NCI-H510A (cell line): ENCODE measurements at places on chromosomes 12 and 14.

GRCh38 chr14:35940291-35940690 is 114.2 kb downstream of the BRMS1L start:
- no peak for DNase-seq

DNA sequence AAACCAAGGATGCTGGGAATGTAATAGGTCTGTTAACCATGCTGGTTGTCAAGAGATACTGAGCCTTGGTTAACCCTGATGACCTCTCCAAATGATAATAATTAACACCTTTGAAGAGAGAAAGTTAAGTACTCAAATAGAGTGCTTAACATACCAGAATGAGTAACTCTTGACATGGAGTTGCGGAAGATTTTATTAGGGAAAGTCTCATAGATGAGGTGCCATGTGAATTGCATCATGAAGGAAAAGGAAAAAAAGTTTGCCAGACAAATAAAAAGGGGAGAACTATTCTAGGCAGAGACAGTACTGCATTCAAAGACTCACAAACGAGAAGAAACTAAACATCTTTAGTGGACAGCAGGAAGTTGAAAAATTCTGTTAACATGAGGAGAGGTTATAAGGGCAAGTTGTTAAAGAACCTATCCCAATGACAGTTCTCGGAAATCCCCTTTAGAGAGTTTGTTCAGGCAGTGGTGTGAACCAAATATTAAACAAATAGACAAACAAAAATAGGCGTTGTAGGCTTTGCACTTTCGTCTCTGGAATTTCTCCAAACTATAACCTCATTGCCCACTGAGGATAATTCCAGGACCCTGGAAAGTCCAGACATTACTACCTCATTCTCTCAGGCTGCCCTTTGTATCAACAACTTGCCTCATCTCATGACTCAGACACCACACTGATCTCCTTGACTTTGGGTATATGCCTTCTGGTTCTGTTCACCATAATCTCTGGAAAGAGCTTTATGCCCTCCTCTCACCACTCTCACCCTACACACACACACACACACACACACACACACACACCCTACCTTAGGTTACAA is 435.0 kb downstream of the GXYLT1 start:
- no peak for DNase-seq

GRCh38 chr12:124388679-124389137 is 93.8 kb downstream of the RFLNA start:
- peak; percentile 81 for DNase-seq

- DNase-seq, result no peak
Observed at GRCh38 chr14:46352844-46353243, 298.7 kb downstream of the RPL10L start.

GRCh38 chr12:127342861-127343260 is 924.1 kb upstream of the TMEM132C start:
- no peak for DNase-seq

- no peak for DNase-seq
Observed at GRCh38 chr12:121789800-121790728, 3.4 kb downstream of the RHOF start.

- DNase-seq, result no peak
Observed at GRCh38 chr12:115485503-115485902, 792.0 kb downstream of the MED13L start.

- DNase-seq, result no peak
Observed at GRCh38 chr12:107241411-107241810, 148.1 kb upstream of the CRY1 start.

DNA sequence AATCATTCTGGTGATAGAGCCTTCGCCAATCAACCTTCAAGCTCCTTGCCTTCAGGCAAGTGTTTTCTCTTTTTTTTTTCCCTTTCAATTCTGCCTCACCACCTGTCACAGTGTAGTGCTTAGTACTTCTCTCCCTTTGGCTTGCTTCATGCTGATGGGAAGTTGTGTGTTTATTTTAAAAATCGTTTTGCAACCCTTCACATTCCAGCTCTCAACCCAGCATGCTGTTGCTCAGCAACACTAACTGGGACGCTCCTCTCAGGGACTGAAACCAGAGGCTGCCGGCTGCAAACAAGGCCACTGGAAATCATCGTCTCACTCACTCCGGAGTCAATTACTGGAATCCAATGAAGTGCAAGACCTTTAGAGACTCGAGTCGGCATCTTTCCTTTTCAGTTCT is 342.7 kb downstream of the PRKD1 start:
- DNase-seq, result peak; percentile 77

GRCh38 chr14:71597955-71598660 is 334.1 kb upstream of the RGS6 start:
- DNase-seq, result no peak

DNA sequence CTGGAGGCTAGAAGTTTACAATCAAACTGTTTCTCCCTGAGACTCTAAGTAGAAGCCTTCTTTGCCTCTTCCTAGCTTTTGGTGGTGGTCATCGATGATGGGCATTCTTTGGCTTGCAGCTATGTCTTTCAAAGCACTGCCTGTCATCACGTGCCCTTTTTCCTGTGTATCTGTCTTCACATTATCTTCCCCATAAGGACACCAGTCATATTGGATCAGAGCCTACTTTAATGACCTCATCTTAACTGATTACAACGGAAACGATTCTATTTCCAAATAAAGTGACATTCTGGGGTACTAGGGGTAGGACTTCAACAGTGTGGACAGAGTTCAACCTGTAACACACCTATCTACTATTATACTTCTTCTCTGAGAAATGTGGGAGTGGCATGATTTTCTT is 31.1 kb upstream of the IFNG-AS1 start:
- DNase-seq, result no peak

DNA sequence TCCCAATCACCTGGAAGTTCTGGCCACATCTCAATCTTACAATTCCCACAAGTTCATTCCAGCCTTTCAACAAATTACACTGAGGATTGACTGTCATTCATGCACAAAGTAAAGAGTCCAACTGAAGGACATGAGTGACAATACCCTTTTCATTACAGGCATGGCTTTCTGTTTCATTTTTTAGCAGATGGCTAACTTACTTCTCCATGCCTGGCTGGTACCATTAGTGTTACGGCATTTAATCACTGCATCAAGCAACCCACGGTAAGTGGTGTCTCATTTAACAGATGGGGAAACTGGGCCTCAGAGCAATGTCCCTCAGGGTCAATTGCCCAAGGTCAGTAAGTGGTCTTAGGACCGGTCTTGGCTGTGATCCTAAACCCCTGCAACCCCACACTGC is 114.4 kb downstream of the PRICKLE1 start:
- DNase-seq, result no peak

- no peak for DNase-seq
Observed at GRCh38 chr14:67768219-67768618, 48.2 kb downstream of the ZFYVE26 start.

GRCh38 chr14:89060191-89060590 is 235.7 kb downstream of the TTC8 start:
- no peak for DNase-seq

DNA sequence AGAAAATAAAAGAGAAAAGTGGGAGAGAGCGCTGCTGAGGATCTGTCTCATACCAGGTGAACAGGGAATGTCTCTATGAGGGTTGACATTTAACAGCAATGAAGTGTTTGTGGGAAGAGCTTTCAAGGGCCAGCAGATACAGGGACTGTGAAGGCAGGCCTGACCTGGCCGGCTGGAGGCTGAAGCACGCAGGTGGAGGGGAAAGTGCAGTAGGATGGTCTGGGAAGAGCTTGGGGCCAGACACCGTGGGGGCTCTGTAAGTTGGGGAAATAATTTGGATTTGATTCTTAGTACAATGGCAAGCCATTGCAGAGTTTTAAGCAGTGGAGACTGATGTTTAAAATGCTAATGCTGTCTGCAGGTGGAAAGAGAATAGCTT is 23.8 kb upstream of the DHRS2 start:
- DNase-seq, result no peak

DNA sequence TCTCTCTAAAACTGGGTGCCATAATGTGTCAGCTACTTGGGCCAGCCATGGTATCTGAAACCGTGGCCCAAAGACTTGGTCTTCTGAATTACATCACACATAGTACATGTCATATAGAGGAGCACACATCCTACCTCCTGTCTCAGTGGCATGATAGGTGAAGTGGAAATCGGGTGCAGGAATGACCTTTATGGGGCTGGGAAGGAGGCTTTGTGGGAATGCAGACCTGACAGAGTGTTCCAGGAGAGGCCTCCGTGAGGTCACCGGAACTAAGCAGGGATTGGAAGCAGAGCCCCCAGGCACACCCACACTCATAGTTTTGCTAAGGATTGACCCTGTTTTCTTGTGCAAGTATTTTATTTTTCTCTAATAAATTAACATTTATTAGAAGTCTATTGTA is 82.6 kb downstream of the NTF3 start:
- no peak for DNase-seq

DNA sequence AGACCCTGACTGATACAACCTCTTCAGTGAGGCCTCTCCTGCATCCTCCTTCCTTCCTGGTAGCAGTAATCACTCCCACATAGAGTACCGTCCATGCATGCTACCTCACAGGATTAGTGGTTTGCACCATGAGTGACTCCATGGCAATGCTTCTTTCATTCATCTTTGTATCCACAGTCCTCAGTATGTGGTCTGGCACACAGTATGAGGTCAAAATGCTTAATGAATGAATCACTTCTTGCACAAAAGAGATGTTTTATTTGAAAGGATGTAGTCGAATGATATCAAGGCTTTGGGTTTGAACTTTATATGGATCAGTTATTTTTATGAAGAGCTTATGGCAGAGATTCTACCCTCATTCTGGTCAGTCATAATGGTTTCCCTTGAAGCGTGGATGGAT is 42.2 kb downstream of the KCNA5 start:
- no peak for DNase-seq

GRCh38 chr12:13060581-13060980 is 16.4 kb downstream of the FAM234B start:
- no peak for DNase-seq

GRCh38 chr14:65961004-65961403 is 525.2 kb upstream of the CCDC196 start:
- no peak for DNase-seq

- no peak for DNase-seq
Observed at GRCh38 chr14:31164115-31164514, 43.5 kb downstream of the HECTD1 start.

GRCh38 chr12:34119366-34119765 is 97.1 kb downstream of the ALG10 start:
- no peak for DNase-seq

DNA sequence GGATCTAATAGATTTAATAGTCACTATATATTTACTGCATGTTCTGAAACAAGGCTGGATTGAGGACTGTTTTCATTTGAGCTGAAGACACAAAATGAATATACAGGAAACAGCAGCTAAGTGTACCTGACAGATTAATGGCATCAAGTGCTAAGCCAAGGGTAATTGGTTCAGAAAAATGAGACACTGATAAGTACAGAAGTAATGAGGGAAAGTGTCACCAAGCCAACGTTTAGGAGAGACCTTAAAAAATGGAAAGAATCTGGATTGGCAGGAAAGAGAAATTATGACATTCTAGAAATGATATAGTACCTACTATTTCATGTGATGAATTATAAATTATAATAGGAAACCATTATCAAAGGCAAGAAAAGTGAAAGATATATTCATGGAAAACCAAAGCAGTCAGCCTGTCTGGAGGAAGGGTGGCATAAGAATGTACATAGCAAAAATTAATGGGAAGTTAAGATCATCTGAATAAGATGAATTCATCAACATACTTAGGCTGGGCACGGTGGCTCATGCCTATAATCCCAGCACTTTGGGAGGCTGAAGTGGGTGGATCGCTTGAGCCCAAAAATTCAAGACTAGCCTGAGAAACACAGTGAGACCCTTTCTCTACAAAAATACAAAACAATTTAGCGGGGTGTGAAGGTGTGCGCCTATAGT is 21.0 kb upstream of the DUSP16 start:
- DNase-seq, result no peak

- DNase-seq, result no peak
Observed at GRCh38 chr14:99590746-99591555, 13.1 kb downstream of the CCDC85C start.

GRCh38 chr12:19572920-19573558 is 133.7 kb downstream of the AEBP2 start:
- no peak for DNase-seq

DNA sequence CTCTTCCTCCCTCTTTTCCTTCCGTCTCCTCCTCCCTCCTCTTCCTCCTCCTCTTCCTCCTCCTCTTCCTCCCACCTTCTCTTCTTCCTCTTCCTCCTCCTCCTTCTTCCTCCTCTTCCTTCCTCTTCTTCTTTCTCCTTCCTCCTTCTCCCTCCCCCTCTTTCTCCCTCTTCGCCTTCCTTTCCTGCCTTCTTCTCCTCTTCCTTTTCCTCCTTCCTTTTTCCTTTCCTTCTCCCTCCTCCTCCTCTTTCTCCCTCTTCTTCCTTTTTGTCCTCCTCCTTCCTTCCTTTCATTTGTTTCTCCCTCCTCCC is 36.0 kb downstream of the MEG3 start:
- DNase-seq, result no peak

- DNase-seq, result no peak
Observed at GRCh38 chr12:740921-741320, 11.5 kb upstream of the WNK1 start.

GRCh38 chr12:88552610-88553079 is 27.6 kb downstream of the KITLG start:
- no peak for DNase-seq

GRCh38 chr14:82528016-82528415 is 994.4 kb upstream of the SEL1L start:
- DNase-seq, result peak; percentile 1

- DNase-seq, result peak; percentile 50
Observed at GRCh38 chr12:53538209-53538689, 31.0 kb upstream of the NPFF start.

DNA sequence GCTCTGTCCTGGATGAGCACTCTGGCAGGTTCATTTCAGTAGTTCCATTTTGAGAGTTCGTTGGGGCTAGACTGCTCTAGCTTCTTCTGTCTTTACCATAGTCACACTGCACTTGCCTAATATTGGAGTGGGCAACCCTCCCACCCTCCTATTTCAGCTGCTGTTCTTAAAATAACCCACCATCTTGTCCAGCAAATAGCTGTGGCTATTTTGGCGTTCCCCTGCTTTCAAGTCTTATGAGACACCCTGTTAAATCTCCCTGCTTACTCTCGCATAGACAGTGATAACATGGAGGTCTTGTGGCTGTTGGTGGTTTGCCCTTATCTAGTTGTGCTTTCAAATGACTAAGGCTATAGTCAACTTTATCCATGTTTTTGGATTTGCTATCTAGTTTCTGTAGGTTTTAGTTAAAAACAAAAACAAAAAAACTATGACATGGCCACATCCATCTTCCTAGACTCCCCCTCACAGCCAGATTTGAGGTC is 65.5 kb downstream of the LRP6 start:
- no peak for DNase-seq

DNA sequence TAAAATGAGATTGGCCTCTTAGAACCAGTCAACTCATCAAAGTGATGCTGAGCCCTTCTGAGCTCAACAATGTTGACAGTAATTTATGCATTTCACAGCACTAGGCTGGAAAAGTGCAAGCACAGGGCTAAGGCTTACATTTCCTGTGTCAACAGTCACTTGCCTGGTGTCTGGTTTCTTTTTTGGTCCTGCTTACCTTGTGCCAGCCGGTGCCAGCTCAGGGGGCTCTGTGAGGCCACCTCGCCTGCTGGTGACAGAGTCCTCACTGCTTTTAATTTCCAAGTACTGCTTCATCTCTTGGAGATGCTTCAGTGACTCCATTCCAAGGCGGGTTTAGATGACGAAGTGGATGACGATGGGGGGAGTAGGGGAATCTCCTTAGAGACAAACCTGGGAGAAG is 53.1 kb upstream of the KCNA1 start:
- no peak for DNase-seq
